ENCODE measurements at places on chromosomes 13 and 19. TPM values are rescaled to one million over a fixed set of nuclear protein-coding genes. Genes with fewer than 3 reads are reported as not detected.

DNA sequence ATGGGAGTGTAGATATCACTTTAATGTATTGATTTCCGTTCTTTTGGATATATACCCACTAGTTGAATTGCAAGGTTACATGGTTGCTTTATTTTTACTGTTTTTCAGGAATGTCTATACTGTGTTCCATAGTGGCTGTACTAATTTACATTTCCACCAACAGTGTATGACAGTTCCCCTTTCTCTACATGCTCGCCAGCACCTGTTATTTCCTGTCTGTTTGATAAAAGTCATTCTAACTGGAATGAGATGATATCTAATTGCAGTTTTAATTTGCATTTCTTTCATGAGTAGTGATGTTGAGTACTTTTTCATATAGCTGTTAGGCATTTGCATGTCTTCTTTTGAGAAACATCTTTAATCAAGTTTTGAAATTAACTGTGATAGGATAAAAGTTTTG is 818.6 kb downstream of the SLITRK6 start:
- no peaks in the 10 kb centered on the region for H3K4me1 ChIP-seq
- no peaks in the 10 kb centered on the region for H3K36me3 ChIP-seq
- no peak for DNase-seq
- no peak overlapping the region for H3K4me3 ChIP-seq
- H3K27ac ChIP-seq: no peak overlapping the region

The AZU1 gene
- not detected for total RNA-seq

The SARS2 gene
- 35.1 TPM for total RNA-seq

DNA sequence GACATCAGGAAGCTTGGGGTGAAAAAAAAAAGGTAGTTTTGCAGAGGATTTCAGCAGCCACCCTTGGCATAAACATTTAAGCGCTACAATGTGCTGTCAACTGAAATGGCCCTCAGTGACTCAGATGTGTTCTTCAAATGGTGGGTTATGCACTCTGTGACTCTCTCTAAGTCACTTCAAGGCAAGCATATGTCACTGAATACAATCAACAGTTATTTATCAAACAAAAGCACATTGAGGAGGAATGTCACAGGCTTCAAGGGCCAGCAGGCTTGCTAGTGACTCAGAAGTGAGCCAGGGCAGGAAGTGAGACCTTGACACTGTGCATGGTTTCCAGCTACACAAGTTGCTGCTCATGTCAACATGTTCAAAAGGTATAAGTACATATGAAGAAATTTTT is 523.7 kb upstream of the HTR2A start:
- H3K27me3 ChIP-seq: no peaks in the 10 kb centered on the region
- no peaks in the 10 kb centered on the region for H3K4me1 ChIP-seq
- no peak overlapping the region for H3K27ac ChIP-seq
- peak; percentile 54 for DNase-seq
- no peaks in the 10 kb centered on the region for H3K36me3 ChIP-seq

The ZNF382 gene
- 7.5 TPM for total RNA-seq

GRCh38 chr19:12856653-12857052 is 18.3 kb downstream of the MAST1 start:
- DNase-seq: no peak
- H3K36me3 ChIP-seq: no peaks in the 10 kb centered on the region
- no peaks in the 10 kb centered on the region for H3K4me1 ChIP-seq

- no peak for DNase-seq
- no peak overlapping the region for H3K27ac ChIP-seq
- no peaks in the 10 kb centered on the region for H3K36me3 ChIP-seq
- no peak overlapping the region for H3K4me3 ChIP-seq
Measured at GRCh38 chr13:79479882-79480281, 1.1 kb upstream of the NDFIP2 start.

DNA sequence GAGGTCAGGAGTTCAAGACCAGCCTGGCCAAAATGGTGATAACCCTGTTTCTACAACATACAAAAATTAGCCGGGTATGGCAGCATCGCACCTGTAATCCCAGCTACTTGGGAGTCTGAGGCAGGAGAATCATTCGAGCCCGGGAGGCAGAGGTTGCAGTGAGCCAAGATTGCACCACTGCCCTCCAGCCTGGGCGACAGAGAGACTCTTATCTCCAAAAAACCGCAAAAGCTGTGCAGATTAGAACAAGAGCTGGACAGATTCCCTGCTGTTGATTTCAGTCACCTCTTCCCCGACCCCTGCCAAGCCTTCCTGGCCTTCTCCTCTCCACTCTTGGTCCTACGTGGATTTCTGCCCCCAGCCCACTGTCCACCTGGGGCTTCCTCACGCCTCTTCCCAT is 8.3 kb downstream of the CAMSAP3 start:
- no peak overlapping the region for H3K4me3 ChIP-seq
- no peak for DNase-seq
- H3K4me1 ChIP-seq: no peaks in the 10 kb centered on the region
- H3K27ac ChIP-seq: no peak overlapping the region
- H3K27me3 ChIP-seq: no peaks in the 10 kb centered on the region

The IFNL1 gene
- not detected for total RNA-seq

DNA sequence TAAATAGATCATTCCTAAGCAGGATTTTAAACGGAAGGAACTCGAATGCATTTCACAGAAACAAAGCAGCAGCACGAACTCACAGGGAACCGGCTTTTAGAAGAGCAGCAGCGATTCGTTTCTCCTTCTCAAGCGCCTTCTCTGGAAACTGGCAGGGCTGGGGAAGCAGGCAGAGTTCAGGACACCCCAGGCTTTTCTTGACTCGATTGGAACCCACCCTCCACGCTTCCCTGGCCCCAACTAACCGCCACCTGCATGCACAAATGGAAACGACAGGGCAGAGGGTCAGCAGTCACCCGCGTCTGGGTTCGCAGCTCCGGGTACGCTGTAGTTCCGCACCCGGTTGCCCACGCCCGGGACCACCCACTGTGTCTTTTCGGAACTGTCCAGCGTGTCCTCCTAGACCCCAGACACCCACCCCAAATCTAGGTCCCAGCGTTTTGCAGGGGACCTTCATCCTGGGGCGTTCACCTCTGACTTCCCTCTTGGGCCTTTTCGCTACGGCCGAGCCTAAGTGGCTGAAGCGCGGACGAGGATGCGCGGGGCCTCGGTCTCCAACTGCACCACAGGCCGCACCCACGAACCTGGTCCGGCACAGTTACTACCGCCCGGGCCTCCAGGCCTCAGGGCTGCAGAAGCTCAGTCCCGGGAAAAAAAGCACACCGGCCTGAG is 500 bp downstream of the ZFP30 start:
- DNase-seq: peak; percentile 61
- peaks cover 29% of the 10 kb centered on the region for H3K4me1 ChIP-seq
- H3K27ac ChIP-seq: peak overlapping the region; percentile 85
- peak overlapping the region; percentile 83 for H3K4me3 ChIP-seq
- H3K27me3 ChIP-seq: no peaks in the 10 kb centered on the region

GRCh38 chr13:110211046-110211445 is 95.9 kb downstream of the COL4A1 start:
- no peak overlapping the region for H3K4me3 ChIP-seq
- no peak overlapping the region for H3K27ac ChIP-seq
- no peak for DNase-seq
- H3K36me3 ChIP-seq: peaks cover 55% of the 10 kb centered on the region
- H3K4me1 ChIP-seq: peaks cover 2% of the 10 kb centered on the region

- no peak overlapping the region for H3K27ac ChIP-seq
- H3K36me3 ChIP-seq: no peaks in the 10 kb centered on the region
- no peak overlapping the region for H3K4me3 ChIP-seq
- DNase-seq: no peak
- H3K27me3 ChIP-seq: no peaks in the 10 kb centered on the region
Measured at GRCh38 chr19:29371251-29372090, 154.3 kb upstream of the VSTM2B start.

The DLL3 gene
- not detected for total RNA-seq

The DPRX gene
- not detected for total RNA-seq

DNA sequence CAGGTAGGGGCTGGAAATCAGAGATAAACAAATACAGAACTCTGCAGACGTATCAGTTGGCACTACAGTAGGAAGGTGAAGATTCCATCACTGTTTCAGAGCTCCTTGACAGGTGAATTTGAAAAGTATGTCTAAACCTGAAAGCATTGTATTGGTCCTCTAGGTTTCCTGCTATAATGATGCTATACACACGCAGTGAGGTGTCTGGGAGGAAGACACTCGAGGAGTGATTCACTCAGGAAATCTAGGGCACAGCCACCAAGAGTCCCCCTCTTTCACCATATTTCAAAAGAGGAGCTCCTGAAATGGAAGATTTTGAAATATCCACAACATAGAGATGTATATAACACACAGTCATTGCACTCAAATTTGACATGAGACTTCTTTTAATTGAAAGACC is 331.0 kb upstream of the DACH1 start:
- no peak for DNase-seq
- no peaks in the 10 kb centered on the region for H3K4me1 ChIP-seq
- no peak overlapping the region for H3K27ac ChIP-seq
- H3K4me3 ChIP-seq: no peak overlapping the region

DNA sequence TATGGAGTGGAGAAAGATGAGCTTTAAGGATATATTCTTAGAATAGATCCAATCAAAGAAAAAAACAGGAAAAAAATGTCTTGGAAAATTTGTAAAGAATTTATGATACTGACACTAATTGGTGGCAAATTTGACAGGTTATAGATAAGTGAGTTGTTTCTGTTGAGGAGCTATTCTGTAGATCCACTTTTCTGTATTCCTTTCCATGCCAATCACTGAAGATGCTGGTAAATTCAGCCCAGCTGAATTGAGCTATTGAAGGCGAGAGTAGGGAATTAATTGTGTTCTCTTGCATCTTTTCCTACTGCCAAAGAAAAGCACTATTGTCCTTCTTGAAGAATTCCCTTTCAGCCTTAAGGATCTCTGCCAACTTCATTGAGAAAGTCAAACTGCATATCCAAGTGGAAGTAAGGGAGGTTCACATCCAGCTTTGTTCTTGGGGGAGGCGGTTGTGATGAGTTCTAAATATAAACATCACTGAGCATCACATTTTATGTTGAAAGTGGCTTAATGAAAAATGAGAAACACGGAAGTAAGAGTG is 113.1 kb downstream of the PCDH9 start:
- H3K4me1 ChIP-seq: no peaks in the 10 kb centered on the region
- no peak overlapping the region for H3K27ac ChIP-seq
- no peak for DNase-seq
- H3K36me3 ChIP-seq: no peaks in the 10 kb centered on the region
- no peak overlapping the region for H3K4me3 ChIP-seq

The CNN2 gene
- total RNA-seq: 6.9 TPM

DNA sequence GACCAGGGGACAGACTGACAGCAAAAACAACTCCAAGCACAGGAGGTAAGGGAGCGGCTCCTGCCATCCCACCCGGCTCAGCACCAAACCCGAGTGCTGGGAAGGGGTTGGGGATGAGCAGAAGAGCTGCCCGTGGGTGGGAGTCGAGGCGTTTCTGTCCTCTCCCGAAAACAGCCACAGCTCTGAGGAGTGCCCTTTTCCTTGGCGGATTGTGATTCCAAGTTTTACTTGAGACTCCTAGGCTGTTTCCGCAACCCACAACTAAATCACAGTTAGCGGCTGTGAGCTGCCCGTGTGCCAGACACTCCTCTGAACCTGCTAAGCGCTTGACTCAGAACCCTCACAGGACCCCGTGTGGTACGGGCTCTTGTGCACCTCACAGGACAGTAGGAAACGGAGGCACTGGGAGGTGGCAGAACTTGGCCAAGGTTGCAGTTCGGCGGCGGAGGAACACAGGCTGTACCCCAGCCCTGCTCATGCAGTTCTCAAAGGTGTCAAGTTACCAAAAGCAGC is 21.4 kb downstream of the CFAP97D2 start:
- no peak for DNase-seq
- no peak overlapping the region for H3K4me3 ChIP-seq
- H3K4me1 ChIP-seq: no peaks in the 10 kb centered on the region
- H3K27ac ChIP-seq: no peak overlapping the region
- H3K36me3 ChIP-seq: no peaks in the 10 kb centered on the region
- peaks cover 12% of the 10 kb centered on the region for H3K27me3 ChIP-seq

- DNase-seq: no peak
- no peak overlapping the region for H3K27ac ChIP-seq
- H3K4me3 ChIP-seq: no peak overlapping the region
- no peaks in the 10 kb centered on the region for H3K27me3 ChIP-seq
- H3K36me3 ChIP-seq: no peaks in the 10 kb centered on the region
- H3K4me1 ChIP-seq: no peaks in the 10 kb centered on the region
Measured at GRCh38 chr13:80529734-80530133, 188.8 kb upstream of the SPRY2 start.

The STAP2 gene
- 5.7 TPM for total RNA-seq

- no peak for DNase-seq
- H3K4me1 ChIP-seq: peaks cover 9% of the 10 kb centered on the region
- H3K4me3 ChIP-seq: no peak overlapping the region
Measured at GRCh38 chr13:113360446-113360845, 3.5 kb downstream of the GRTP1 start.

DNA sequence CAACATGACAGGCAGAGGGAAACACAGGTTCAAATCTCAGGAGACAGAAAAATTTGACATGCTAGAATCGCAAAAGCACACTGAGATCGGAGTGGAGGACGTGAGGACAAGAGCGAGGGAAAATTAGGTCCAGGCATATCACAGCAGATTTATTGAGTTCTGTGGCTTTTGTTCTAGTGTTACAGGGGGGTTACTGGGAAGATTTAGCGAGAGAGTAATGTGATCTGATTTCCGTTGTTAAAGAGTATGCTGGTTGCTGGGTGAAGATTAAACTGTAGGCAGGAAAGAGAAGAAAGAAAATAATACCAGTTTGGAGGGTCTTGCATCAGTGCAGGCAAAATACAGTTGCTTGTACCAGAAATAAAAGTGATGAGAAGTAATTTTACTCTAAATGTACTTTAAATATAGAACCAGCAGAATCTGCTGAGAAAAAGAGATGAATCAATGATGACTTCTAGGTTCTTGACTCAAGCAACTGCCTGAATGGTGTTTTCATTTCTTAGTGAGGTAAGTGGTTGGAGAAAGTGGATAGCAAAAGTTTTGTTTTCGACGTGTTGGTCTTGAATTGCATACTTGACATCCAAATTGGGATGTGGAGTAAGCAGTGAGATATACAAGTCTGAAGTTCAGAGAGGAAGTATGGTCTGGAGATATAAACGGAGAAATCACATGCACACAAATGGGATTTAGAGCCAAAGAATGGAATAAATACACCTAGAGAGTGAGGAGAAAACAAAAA is 35.7 kb downstream of the UFM1 start:
- no peak overlapping the region for H3K27ac ChIP-seq
- no peaks in the 10 kb centered on the region for H3K4me1 ChIP-seq
- H3K36me3 ChIP-seq: no peaks in the 10 kb centered on the region
- H3K4me3 ChIP-seq: no peak overlapping the region
- no peaks in the 10 kb centered on the region for H3K27me3 ChIP-seq

GRCh38 chr13:38635030-38635429 is 51.8 kb upstream of the FREM2 start:
- no peaks in the 10 kb centered on the region for H3K36me3 ChIP-seq
- H3K4me3 ChIP-seq: no peak overlapping the region
- H3K4me1 ChIP-seq: no peaks in the 10 kb centered on the region
- H3K27me3 ChIP-seq: no peaks in the 10 kb centered on the region
- H3K27ac ChIP-seq: no peak overlapping the region

DNA sequence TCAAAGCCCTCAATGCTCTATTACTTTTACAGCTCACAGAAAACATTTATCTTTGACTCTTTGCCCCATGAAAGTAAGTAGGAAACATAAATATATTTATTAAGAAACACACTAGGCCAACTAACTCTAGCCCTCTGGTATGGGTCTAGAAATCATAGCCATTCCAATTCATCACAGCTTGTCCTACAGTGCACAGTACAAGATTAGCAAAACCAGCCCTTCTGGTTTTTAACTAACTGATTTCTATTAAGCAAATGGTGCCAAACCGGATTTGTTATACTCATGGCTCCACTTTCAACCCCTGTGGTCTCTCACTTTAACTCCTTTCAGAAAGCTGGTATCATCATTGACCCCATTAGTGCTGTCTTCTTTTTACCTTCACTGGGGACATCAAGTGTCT is 5.6 kb upstream of the LRRC63 start:
- no peak overlapping the region for H3K4me3 ChIP-seq
- peaks cover 31% of the 10 kb centered on the region for H3K4me1 ChIP-seq
- no peak for DNase-seq
- no peaks in the 10 kb centered on the region for H3K27me3 ChIP-seq
- no peaks in the 10 kb centered on the region for H3K36me3 ChIP-seq
